ENCODE measurements at places on chromosomes 7 and 10.
A peak's percentile ranks its signal among the peaks of the same experiment; 100 is the strongest.

- no peak for DNase-seq
Measured at GRCh38 chr7:725223-726005, 1.1 kb upstream of the DNAAF5 start.

DNA sequence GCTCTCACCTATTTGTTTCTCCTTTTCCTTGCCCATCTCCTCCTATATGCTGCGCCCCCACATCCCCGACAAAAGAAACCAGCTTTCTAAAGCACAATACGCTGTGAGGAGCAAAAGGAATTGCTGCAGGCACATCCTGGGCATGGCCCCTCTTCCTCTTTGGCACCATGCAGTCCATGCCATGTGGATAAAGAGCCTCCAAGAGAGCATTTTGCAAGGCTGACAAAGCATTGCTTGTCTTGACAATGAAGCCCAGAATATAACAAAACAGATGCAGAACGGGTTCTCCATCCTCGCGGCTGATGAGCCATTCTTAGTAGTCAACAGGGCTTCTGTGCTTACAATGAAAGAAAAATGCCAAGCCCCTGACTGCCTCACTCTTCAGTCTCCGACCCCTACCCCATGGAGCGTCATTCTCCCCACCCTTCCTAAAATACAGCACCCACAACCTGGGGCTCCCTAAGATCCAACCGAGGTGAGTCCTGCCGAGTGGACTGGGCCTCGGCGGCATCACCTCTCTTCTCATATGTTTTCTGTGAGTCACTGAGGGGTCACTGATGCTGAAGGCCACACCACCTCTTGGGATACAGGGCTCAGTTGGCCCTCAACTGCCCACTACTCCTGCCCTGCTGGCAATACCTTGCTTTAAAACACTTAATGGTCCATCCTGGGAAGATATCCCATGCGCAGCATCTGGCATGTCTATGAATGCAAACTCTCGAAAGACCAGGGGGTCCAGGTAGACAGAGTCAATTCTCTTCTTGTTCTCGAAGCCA lies 47.5 kb downstream of the GSDME start:
- no peak for DNase-seq

DNA sequence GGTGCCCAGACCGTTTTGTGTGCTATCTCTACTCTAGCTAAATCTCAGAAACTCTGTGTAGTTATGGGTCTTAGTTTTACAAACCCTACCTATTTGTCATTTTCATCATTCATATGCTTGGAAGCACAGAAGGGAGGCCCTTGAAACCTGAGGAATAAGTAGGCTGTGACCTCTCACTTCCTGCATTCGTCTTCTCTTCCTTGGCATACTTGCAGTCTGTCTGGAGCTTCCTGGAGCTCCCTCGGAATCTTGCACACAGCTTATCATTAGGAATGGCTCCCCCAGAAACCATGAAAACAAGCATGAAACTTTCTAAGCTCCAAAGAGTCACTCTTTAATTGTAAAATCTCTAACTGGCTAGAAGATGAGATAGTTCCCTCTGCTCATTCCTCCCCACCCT lies 376.9 kb upstream of the MYO3A start:
- DNase-seq: no peak

DNA sequence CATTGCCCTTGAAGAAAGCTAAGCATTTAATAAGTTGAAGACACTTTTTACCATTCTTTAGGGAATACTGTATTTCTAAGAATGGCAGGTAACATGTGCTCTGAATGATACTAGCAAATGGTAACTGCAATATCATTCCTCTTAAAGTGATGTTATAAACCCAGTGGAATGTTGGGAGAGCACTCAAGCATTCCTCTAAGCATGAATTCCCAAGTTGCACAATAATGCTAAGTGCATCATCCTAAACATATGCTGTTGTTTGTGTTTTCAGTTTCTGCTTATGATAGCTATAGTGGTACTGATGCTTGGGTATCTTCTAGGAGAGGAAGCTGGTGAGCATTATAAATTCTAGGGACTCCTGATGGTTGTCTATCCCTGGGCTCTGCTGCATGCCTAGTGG lies 673.9 kb downstream of the PHTF2 start:
- DNase-seq: peak; percentile 82

DNA sequence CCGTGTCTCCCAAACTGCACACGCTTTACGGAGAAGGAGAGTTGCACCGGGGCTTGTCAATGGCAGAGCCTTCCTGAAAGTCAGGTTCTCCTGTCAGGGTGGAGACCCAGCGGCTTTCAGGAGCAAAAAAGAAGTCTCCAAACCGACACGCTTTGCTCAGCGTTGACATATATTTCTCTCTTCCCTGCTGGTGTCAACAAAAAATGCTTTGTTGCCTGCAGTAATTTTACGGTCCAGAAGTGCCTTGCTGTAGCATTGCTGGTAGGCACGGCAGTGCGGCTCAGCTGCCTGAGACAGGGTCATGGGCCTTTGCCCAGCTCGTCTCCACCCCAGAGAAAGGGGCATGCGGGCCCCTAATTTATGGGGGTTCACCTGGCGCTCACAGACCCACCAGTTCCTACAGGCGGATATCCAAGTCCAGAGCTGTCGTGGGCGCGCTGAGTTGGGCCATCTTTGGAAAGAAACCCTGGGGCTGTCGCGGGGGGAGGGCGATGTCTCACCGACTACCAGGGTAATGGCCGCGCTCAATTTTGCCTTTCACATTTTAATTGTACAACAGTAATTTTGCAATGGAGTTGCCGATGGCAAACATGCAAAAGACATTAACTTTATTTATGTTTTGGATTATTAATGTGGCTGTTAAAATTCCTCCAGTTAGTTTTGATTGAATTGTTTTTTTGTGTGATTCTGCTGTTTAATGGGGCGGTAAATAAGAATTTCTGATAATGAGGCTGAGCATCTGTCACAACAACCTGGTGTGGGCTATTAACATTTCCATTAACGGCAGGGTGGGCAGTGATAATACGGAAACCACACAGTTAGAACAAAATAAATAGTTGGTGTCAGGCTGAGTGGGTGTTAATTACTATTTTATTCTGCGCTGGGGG lies 478.2 kb upstream of the FOXK1 start:
- no peak for DNase-seq

DNA sequence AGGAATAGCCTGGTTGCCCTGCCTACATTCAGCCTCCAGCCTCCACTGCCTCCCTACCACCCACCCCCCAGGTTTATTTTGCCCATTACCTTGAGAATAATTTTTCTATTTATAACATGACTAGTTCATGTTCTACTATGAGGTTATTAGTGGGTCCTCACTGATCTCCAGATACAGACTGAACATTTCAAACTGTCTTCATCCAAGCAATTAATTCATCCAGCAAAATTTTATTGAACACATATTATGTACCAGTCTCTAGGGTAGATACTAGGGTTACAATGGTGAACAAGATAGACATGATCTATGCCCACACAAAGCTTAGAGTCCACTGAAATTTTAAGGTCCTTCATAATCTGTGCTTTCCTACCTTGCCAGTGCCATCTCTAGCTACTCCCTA lies 51.6 kb upstream of the FHIP2A start:
- DNase-seq: no peak

DNA sequence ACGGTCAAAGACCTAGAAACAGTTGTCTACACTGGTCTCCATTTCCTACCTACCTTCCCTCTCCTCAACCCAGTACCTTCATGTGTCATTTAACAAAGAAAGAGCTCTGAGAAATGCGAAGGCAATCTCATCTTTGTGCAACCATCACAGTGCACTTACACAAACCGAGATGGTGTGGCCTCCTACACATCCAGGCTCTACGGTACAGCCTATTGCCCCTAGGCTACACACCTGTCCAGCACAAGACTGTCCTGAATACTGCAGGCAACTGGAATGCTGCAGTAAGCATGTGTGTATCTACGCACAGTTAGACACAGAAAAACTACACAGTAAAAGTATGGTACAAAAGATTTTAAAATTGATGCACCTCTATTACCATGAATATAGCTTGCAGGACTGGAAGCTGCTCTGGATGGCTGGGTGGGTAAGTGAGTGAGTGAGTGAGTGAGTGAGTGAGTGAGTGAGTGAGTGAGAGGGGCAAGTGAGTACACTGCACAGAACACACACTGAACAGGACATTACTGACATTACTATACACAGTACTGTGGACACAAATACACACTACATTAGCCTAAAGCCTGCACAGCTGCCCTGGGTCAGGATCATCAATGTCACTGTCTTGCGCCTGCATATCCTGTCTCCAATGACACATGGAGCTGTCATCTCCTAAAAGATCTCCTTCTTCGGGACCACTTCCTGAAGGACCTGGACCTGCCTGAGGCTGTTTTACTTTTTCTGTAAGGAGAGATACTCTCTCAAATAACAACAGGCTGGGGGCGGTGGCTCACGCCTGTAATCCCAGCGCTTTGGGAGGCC lies 18.5 kb downstream of the ITGB1 start:
- no peak for DNase-seq

DNA sequence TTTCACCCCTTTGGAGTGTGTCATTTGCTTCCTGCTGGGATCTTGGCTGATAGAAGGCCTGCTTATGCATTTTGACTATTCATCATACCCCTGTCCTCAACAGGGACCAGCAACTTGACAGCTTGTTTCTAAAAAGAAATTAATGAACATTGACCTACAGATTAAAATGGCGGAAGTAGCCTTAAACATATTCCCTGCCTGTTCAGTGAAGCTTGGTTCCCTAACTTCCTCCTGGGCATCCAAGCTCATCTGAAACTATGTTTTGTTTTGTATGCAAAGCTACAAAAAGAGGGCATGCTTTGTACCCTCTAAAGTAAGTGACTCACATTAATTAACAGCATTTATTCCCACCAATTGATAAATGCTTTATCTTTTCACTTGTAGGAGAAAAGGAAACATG lies 26.8 kb upstream of the CDK14 start:
- no peak for DNase-seq

GRCh38 chr7:50512384-50512783 lies 52.8 kb downstream of the DDC start:
- no peak for DNase-seq

GRCh38 chr10:73229567-73229966 lies 17.5 kb downstream of the DNAJC9 start:
- DNase-seq: no peak

GRCh38 chr10:132577350-132578003 lies 39.9 kb downstream of the INPP5A start:
- DNase-seq: no peak

- no peak for DNase-seq
Measured at GRCh38 chr7:115229401-115230105, 307.7 kb downstream of the MDFIC start.

- DNase-seq: no peak
Measured at GRCh38 chr10:91034042-91034441, 113.2 kb upstream of the ANKRD1 start.

GRCh38 chr10:102704915-102705314 lies 9.3 kb downstream of the ARL3 start:
- no peak for DNase-seq

- no peak for DNase-seq
Measured at GRCh38 chr10:129743738-129744133, 220.3 kb downstream of the EBF3 start.

DNA sequence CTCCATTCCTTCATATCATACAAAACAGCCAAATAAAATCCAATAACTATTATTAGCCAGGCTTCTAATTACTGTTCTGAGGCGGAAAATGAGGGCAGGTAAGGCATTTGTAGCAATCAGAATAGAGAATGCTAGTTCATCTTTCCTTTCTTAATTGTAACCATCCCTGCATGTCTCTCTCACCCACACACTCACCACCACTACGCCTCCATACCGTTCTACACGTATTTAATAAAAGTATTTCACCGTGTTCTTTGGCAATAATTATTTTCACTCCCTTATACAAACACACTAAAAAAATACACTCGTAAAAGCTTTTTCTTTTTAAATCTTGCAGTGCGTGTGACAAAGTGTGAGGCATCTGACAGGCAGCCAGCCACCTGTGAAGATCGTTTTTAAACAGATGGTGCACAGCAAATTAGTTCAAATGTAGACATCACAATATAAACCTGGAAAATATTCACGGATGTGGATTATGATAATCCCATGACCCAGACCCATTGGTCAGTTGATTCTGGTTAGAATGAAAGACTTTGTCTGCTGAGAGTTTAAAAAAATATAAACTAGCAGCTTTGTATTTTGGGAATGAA lies 653.6 kb downstream of the REEP3 start:
- DNase-seq: no peak

- DNase-seq: no peak
Measured at GRCh38 chr7:130922206-130923112, 188.5 kb upstream of the KLF14 start.
